ENCODE measurements at places on chromosomes 3 and 15.

GRCh38 chr3:131082871-131083863 is 56.5 kb downstream of the NEK11 start:
- peak; percentile 63 for DNase-seq

DNA sequence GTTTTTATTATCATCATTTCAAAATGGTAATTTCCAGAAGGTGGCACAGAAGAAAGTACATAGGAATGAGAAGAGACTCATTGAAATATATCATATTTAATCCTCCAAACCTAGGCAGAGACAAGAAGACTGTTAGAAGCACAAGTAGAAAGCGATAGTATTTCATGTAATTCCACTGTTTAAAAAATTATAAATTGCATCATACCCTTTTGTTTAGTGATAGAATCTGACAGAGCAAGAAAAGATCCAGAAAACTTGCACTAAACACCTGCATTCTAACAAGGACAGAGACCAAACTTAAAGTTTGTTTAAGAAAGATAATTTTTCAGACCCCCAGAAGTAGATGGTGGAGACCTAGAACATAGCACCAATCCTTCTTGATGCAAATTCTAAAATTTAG is 56.9 kb upstream of the CD96 start:
- no peak for DNase-seq

GRCh38 chr15:60510006-60510405 is 31.1 kb upstream of the ICE2 start:
- DNase-seq, result no peak

- DNase-seq, result no peak
These were observed 35.4 kb downstream of the EHD4 start for GRCh38 chr15:41936649-41937567.

- peak; percentile 51 for DNase-seq
These were observed at the start of gene ARPP21 for GRCh38 chr3:35639254-35640186. Gene ARPP21 (plus strand): TSS chr3:35639525. CDS start chr3:35681752, 42,227 bp downstream.

- DNase-seq, result no peak
These were observed 397.1 kb downstream of the CNTN4 start for GRCh38 chr3:2495746-2496145.

- DNase-seq, result peak; percentile 75
These were observed 94.0 kb upstream of the MEX3B start for GRCh38 chr15:82139823-82140268.

DNA sequence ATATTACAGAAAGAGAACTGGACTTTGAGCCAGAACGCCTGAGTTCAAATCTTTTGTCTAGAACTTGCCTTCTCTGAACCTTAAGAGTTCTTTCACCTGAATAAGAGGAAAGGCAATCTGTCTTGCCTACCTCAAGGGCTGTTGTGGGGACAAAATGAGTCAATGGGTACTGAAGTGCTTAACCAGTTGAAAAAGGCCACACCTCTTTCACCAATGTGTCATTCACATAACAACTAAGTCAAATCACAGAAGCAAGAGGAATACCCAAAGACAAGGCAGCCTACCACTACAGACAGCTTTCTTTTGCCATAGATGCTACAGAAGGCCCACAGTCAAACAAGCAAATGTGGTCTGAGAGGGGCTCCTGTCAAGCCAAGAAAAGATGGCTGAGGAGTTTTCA is 39.7 kb downstream of the NBEAL2 start:
- DNase-seq, result peak; percentile 37

DNA sequence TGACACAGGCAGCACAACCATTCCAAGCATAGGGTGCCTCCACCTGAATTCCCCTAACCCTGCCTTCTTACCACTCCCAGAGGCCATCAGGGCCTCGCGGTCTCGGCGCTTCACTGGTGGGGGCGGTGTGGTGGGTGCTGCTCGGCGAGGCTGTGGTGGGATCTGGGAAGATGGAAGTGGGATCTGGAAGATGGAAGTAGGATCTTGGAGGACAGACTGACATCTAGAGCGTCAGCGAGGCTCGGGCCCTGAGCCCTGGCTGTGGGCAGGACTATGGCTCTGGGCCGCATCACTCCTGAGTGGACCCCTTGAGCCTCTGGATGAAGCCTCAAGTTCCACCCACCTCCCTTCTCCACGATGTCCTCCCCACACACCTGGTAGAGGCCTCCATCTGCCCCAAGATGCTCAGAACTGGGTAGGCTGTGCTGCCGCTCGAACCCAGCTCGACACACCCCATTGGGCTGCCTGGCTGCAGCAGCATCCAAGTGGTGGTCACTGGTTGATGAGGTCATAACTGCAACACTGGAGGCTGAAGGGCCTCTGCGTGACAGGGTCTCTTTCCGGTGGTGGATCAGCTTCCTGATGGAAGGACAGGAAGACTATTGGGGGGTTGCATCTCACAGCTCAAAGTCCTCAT is 3.6 kb downstream of the NCKIPSD start:
- no peak for DNase-seq

DNA sequence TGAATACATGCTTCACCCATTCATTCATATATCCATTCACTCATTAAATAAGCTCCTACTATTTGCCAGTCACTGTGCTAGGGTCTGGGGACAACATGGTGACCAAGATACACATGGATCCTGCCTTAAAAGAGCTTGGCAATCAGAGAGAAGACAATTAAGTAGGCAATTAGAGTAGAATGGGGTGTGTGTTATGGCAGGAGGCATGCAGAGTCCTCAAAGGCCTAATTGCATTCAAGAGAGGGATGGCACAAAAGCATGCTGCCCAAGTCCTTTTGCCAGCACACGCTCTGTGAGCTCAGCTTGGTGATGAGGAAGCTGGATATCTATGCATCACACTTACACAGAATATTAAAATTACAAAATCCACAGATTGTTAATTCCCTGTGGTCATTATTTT is 2.8 kb upstream of the PRICKLE2 start:
- no peak for DNase-seq

- no peak for DNase-seq
These were observed 248.3 kb downstream of the ADAMTS17 start for GRCh38 chr15:100093211-100094126.

GRCh38 chr3:150038830-150039229 is 68.1 kb upstream of the PFN2 start:
- DNase-seq, result no peak

GRCh38 chr15:79538527-79538926 is 106.4 kb downstream of the MINAR1 start:
- DNase-seq, result no peak

DNA sequence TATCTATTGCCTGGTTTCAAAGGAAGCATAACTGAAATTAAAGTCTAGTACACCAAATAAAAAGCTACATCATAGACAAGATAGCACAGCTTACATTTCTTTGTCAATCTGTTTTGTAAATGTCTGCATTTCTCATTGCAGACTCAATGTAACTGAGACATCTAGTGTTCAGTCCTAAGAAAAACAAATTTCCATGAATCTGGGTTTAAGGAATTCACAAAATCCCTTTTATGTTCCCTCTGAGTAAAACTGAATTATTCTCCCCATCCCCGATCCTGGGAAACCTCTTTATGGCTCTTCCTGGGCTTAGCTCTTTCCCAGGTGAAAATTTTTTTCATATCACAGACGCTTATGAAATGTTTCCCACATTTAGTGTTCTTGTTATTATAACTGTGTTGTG is 21.6 kb upstream of the RASA2 start:
- DNase-seq, result peak; percentile 52

DNA sequence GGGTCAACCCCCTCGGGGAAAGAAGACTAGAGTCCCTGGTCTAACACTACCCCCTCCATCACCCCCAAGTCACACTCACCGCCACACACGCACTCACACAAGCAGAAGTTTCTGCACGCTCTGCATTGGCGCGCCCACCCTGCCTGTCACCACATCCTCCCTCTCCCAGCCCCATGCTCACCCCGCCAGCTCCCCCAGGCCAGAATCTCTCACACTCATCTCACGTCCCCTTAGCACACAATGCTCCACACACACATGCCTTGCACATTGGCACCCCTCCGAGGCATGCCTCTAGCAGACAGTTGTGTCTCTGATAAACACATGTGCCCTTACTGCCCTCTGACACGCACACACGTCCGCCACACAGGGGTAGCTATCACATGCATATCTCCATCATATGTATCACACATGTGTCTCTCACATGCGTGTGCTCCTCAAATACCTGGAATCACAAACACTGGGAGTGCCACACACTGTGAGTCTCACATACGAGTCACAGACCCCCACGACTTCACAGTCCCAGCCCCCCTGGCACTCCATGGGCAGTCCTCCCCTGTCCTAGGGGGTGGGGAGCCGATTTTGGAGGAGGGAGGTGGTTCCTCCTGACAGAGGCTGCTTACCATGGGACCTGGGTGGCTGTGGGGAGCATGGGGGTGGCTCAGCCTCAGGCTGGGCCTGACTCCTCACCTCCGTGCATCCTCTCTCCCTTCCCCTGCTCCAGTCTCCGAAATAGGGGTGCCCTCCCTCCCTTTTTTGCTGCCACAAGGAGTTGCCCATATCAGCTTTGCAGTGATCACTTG is 898 bp downstream of the FBLN2 start:
- DNase-seq, result no peak

- DNase-seq, result no peak
These were observed 96.6 kb downstream of the DNAJB8 start for GRCh38 chr3:128369881-128370642.
